ENCODE measurements at places on chromosomes 7 and 10.
A peak's percentile ranks its signal among the peaks of the same experiment; 100 is the strongest.

DNA sequence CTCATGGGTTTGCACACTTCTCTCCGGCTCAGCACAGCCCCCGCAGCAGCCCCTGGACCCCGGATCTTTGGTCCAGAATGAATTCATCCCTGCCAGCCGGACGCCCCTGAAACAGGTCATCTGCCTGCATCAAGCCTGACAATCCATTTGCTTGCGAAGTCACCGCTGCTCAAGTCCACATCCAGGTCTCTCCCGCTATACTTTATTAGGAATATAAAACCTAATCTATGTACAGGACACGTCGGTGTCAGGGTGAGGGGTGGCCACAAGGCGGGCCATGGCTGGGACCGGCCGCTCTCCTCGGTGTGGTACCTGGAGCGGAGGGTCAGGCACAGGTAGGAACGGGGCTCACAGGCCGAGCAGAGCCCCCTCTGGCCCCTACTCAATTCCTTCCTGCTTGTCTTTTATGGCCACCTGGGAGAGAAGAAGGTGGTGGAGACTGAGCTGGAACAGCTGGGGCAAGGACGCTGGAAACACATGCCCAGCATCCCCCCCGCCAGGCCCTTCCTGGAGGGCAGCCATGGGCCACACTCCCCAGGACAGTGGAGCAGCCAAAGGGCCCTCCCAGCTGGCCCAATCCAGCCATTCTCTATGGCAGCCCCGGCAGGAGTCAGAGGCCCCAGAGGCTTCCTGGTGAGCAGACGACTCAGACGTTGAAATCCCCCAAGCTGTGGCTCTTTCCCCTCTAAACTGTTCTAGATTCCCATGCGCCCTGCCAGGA, 5.3 kb downstream of the POLR2J start:
- DNase-seq, result no peak

- no peak for DNase-seq
Observed at GRCh38 chr7:65409363-65409762, 35.7 kb downstream of the ZNF92 start.

DNA sequence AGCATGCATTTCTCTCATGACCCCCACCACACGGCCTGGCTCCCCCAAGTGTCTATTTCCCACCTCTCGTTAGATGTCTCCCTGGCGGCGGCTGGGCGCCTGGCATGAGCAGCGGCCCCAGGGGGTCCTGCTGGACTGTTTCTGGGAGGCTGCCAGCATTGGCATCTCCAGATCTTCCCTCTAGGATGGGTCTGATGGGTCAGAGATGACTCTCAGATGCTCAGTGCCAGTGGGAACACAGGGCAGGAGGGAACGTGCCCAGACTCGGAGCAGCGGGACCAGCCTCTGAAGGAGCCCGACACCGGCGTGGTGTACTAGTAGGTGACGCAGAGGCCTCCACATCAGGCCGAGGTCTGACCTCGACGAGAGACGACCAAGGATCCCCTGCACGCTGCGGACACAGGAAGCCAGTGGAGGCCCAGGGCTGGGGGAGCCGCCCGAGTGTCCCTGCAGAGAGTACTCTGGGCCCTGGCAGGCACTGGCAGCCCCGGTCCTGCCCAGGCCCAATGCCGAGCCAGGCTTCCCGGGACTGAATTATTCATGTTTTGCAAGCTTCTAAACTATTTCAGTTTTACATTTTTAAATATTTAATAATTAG, 238.8 kb downstream of the ELFN1 start:
- no peak for DNase-seq

DNA sequence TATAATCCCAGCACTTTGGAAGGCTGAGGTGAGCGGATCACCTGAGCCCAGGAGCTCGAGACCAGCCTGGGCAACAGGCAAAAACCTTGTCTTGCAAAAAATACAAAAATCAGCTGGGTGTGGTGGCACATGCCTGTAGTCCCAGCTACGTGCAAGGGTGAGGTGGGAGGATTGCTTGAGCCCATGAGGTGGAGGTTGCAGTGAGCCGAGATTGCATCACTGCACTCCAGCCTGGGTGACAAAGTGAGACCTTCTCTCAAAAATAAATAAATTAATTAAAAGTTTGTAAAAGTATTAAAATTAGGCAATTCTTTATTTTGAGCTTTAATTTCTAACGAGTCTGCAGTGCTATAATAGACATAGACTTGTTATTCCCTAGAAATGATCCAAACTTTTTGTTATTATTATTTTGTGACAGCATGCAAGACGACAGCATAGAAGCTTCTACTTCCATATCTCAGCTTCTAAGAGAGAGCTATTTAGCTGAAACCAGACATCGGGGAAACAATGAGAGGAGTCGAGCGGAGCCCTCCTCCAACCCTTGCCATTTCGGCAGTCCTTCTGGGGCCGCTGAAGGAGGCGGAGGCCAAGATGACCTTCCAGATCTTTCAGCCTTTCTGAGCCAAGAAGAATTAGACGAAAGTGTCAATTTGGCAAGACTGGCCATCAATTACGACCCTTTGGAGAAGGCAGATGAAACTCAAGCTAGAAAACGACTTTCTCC, 11.9 kb downstream of the MYPN start:
- DNase-seq, result no peak

DNA sequence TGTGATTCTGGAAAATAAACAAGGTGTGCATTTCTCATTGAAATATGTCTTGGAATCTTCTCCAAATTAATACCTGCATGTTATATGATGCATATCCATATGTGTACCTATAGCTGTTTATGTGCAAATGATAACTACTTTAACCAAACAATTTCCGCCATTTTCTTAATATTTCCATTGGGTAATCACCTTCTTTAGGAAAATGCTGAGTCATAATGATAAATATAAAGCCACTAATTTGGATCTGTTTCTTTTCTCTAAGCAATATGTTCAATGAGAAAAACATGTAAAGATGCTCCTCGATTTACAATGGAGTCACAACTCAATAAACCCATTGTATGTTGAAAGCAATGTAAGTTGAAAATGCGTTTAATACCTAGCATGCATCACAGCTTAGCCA, 574.4 kb downstream of the CNTNAP2 start:
- DNase-seq, result no peak

- no peak for DNase-seq
Observed at GRCh38 chr7:35571611-35572240, 123.2 kb downstream of the HERPUD2 start.

DNA sequence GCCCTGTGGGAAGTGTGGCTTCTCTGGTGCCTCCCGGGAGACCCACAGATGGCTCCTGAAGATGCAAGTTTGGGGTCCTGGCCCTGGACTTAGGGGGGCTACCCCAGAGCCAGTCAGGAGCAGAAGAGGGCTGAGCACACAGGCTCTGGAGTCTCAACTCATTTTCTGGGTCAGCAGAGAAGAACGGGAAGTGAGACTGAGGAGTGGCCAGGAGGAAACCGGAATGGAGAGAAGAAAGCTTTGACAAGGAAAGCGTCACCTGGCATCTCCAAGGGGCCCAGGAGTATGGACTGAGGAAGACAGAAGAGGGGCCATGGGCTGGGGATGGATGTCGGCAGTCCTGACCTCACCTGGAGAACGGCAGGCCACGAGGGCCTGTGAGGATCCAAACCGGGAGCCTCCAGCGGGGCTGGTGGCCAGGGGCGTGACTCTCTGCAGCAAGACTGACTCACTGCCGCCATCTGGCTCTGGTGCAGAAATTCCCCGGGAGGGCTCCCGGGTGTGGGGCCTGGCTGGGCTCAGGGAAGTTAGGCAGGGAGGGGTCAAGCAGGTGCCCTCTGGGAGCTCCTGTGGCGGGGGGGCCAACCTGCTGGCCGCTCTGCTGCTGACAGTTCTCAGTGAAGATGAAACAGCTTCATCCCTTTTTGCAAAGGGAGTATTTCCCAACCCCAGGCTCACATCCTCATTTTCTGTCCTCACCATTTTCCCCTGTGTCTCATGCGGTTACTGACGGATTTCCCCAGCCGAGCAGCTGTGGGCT, 23.6 kb downstream of the DAGLB start:
- no peak for DNase-seq

DNA sequence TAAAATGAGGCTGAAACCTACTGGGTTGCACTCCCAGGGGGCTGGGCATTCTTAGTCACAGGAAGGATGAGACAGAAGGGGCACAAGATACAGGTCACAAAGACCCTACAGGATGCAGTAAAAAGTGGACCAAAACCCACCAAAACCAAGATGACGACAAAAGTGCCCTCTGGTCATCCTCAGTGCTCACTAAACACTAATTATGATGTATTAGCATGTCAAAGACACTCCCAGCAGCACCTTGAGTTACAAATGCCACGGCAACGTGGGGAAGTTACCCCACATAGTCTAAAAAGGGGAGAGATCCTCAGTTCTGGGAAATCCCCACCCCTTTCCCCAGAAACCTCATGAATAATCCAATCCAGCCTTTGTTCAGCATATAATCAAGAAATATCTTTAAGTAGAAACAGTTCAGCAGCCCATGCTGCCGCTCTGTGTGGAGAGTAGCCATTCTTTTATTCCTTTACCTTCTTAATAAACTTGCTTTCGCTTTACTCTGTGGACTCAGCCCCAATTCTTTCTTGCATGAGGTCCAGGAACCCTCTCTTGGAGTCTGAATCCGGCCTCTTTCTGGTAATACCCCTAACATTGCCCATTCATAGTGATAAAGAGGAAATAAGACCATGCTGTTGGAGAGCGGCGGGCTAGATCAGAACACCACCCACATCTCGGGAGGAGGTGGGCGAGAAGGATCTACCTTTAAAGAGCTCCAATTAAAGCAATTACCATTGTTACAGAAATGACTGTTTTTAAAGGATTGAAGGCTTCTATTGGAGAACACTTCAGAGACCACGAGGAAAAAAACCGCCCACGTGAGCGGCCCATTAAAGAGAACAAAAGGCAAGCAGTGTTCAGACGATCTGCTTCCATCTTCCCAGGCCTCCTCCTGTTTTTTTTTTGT, 170.9 kb downstream of the USP6NL start:
- DNase-seq, result no peak

DNA sequence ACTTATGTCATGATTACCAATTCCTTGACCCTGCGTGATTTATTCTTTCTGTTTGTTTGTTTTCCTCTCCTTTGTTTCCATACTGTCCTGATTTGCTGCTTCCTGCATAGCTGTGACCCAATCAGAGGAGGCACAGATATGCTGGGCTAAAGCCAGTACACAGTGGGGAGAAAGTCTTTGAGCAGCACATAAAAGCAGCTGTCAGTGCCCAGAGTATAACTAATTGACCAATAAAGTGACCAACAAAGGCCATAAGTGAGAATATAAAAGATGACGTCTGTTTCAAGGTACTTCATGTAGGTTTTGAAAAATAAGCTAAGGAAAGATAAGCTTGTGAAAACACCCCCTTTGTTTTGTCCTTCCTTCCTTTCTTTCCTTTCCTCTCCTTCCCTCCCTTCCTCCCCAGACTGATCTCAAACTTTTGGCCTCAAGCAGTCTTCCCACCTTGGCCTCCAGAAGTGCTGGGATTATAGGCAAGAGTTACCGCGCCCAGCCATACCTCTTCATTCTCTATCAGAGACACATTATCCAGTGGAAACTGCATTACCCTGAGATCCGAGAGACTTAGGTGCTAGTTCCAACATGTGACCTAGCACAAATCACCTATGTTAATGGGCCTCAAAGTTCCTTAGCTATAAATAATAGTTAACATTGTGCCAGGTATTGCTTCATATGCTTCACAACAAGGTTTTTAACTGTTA, 17.0 kb downstream of the BCAP29 start:
- no peak for DNase-seq

GRCh38 chr7:87216701-87217508, 2.6 kb downstream of the TMEM243 start:
- no peak for DNase-seq

DNA sequence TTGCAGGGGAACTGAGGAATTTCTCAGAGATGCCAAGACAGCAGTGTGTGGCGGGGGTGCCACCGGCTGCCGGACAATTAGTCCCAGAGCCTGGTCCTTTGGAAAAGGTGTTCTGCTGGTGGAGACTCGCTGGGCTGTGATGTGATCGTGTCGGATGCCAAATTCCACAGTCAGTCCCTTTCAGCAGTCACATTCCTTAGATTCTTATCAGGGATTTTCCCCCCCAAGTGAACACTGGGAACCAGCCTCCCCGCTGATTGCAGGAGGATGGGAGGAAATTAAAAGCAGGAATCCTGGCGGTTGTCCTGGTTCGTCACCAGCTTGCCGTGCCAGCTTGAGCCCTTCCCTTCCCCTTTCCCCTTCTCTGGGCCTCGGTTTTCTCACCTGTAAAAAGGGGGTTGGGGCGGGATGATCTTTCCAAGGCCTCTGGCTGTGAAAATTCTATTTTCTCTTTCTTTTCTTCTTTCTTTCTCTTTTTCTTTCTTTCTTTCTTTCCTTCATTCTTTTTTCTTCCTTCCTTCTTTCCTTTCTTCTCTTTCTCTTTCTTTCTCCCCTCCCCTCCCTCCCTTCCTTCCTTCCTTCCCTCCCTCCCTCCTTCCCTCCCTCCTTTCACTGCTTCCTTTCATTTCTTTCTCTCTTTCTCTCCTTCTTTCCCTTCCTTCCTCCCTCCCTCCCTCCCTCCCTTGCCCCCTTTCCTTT, 39.6 kb downstream of the COL26A1 start:
- DNase-seq, result no peak

- DNase-seq, result peak; percentile 18
Observed at GRCh38 chr10:85548034-85548433, 818.6 kb downstream of the GRID1 start.

- no peak for DNase-seq
Observed at GRCh38 chr7:45882465-45882810, 5.8 kb upstream of the IGFBP1 start.

DNA sequence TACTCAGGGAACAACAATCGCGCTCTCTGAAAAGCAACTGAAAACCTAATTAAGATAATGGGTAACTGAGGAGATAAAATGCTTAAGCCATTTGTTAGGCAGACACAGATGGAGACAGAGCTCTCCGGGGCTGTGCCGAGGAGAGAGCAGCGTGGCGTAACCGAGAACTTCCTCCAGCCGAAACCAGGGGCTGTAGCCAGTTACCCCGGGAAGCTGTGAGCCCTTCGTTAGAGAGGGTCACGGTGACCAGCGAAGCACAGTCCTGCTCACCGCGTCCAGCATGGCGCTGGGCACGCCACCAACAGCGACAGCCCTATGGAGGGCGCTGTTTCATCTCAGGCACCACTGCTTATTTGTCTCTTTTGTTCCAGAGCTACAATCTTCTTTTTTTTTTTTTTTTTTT, 16.1 kb downstream of the PAPOLB start:
- no peak for DNase-seq

- DNase-seq, result no peak
Observed at GRCh38 chr7:70710011-70710480, 421.9 kb upstream of the GALNT17 start.

GRCh38 chr10:127982601-127983000, 75.7 kb downstream of the PTPRE start:
- DNase-seq, result no peak

- DNase-seq, result no peak
Observed at GRCh38 chr10:48940958-48941357, 1.3 kb upstream of the LRRC18 start.

Data from NCI-H1105 (cell line).